Hepatocyte (in vitro differentiated cells): ENCODE measurements at places on chromosomes 12 and 14.

DNA sequence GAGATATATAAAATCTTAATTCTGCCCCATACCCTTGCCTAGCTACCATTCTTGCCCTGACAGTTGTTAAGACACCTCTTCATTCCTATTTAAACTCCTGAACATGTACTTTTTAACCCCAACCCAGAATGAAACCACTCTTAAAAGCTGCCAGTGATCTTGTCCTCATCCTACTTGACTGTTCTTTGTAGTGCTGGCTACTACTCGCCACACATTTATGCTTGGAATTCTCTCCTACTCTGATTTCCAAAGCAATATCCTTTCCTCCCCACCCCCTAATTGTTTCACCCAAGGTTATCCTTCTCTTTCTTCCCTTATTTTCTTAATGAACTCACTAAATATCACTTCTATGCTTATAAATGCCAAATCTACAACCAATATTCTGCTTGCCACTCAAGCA is 4.1 kb downstream of the NFYB start:
- DNase-seq, result no peak

DNA sequence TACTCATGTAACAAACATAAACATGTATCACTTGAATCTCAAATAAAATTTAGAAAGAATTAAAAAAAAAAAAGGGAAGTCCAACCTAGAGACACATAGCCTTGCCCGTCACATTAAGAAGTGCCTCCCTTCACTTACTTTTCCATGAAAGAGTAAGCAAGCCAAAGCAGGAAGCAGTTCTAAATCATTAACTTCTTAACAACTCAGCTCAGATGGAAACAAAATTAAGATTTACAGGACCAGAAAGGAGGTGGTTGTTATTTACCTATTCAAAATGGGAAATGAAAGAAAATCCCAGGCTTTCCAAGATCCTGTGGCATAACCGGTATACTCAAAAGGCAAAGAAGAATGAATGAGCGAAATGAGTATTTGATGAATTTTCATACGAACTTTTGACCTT is 258.6 kb upstream of the DCN start:
- no peak for DNase-seq

- DNase-seq, result no peak
These were observed 22.8 kb upstream of the OASL start for GRCh38 chr12:121061831-121062230.

- no peak for DNase-seq
These were observed at the start of gene SELPLG for GRCh38 chr12:108633534-108634248. SELPLG (minus strand) TSS chr12:108633894; CDS start chr12:108624307, 9,587 bp downstream.
